Nephron progenitor cell (in vitro differentiated cells): ENCODE measurements at places on chromosomes 3 and 15.

DNA sequence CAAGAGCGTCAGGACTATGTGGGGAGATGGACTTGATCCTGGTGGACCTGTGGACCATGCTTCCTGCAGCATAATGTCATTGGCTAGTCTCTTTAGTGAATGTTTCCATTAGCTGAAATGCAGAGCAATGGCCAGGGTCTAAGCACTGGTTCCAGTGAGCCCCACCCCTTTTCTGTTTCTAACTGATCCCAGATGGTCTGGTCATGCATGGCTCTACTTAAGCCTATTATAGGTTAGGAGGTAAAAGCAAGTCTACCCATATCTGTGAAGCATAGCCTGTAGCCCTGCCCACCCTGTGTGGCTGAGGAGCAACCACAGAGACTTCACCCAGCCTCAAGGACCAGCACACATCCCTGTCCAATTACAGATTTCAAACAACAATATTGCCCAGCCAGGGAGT, 419.2 kb downstream of the ZNF385D start:
- H3K36me3 ChIP-seq, result no peaks in the 10 kb centered on the region
- peaks cover 5% of the 10 kb centered on the region for H3K4me1 ChIP-seq
- no peak for DNase-seq
- no peak overlapping the region for H3K27ac ChIP-seq

DNA sequence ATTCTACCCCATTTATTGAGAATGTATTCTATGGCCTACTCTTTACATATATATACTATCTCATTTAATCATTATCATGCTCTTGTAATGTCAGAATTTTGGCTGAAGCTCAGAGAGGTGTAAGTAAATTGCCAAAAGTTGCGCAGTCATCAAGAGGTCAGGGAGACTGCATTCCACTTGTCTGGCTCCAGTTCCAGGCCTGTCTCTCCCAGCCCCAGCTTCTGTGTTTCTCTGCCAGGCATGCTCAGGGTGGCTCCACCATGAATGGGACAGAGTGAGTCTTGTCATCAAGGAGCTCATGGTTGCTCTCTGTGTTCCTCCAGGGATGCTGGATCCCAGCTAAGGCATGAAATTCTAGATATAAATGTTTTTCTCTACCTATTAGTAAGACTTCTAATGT, 635.1 kb upstream of the MDFIC2 start:
- peaks cover 11% of the 10 kb centered on the region for H3K4me1 ChIP-seq
- H3K27ac ChIP-seq, result no peak overlapping the region
- H3K36me3 ChIP-seq, result no peaks in the 10 kb centered on the region
- peaks cover 13% of the 10 kb centered on the region for H3K27me3 ChIP-seq

GRCh38 chr3:100144255-100144866, 30.1 kb upstream of the FILIP1L start:
- H3K4me3 ChIP-seq, result no peak overlapping the region
- no peak for DNase-seq
- H3K36me3 ChIP-seq, result peaks cover 49% of the 10 kb centered on the region
- no peaks in the 10 kb centered on the region for H3K4me1 ChIP-seq

DNA sequence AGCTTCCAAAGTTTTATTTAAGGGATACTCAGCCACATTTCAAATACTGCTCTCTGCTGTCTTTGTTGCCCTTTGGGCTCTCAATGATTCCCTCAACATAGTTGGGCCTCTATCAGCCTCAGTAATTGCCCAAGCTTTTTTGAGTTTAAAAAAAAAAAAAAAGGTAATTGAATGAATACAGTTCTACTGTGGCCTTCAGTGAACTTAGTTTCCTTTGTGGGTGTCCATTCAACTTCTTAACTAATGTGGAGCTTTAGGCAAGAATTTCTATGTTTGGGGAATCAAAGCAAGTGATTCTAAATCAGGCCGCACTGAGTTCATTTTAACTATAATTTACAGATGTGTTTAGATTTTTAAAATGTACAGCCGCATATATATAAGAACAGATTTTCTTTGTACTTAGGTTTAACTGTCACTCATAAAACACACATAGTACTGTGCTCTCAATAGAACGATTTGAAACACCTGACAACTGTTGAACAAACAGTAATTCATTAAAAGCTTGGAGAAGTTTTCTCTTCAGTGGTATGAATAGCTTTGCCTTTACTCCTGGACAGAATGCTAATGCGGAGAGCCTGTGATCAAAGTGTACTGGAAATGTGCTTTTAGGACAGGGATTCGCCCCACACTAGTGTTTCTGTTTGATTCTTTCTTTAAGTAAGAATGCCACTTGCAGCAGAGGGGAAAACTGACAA, 844.9 kb upstream of the SEMA6D start:
- H3K27me3 ChIP-seq, result peaks cover 4% of the 10 kb centered on the region
- no peak overlapping the region for H3K27ac ChIP-seq
- no peaks in the 10 kb centered on the region for H3K36me3 ChIP-seq
- H3K4me3 ChIP-seq, result no peak overlapping the region

DNA sequence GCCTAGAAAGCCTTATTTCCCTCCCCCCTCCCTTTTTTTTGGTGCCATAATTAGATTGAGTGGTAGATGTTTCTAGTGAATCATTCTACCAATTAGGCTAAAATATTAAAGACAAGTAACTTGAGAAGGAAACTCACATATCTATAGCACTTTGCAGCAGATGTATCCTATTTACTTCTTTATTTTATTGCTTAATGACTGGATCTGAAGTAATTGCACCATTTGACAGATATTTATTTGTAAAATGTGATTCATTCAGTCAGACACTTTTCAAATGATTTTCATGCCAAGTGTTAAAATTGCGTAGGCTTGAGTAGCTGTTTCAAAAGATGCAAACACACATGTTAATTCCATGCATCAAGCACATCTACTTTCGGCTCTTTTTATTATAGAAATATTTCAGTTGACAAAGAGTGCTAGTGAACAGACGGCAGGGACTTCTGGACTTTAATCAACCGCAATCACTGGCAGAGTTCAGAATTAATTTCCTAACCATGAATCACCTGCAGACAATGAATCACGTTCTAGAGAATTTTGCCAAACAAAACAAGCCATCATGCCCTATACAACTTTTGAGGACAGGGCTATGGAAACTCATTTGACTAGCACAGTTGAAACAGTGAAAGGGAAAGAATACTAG, 636.8 kb downstream of the MECOM start:
- no peak overlapping the region for H3K4me3 ChIP-seq
- H3K27ac ChIP-seq, result no peak overlapping the region
- no peaks in the 10 kb centered on the region for H3K27me3 ChIP-seq
- H3K36me3 ChIP-seq, result no peaks in the 10 kb centered on the region
- no peaks in the 10 kb centered on the region for H3K4me1 ChIP-seq

- no peaks in the 10 kb centered on the region for H3K36me3 ChIP-seq
- H3K27me3 ChIP-seq, result peaks cover 6% of the 10 kb centered on the region
- no peak overlapping the region for H3K4me3 ChIP-seq
- no peak overlapping the region for H3K27ac ChIP-seq
Measured at GRCh38 chr15:64004587-64004986, 41.7 kb downstream of the DAPK2 start.

DNA sequence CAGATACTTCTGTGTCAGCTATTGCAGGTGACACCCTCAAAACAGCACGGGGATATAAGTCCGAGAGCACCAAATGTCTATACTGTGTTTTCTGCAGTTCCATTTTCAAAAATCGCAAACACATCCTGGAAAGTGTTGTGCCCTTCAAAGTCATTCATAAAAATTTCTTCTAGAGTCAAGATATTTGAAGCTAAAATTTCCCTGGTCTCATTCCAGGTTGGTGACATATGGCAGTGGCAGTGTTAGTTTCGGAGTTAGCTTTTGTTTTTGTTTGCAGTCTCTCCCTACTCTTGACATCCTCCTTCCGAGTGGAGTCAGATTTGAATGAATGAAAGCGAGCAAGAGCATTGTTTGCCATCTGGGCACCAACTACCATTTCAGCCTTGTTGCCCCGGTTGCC, 3.2 kb upstream of the FSIP1 start:
- no peak overlapping the region for H3K27ac ChIP-seq
- DNase-seq, result no peak
- no peaks in the 10 kb centered on the region for H3K27me3 ChIP-seq
- no peak overlapping the region for H3K4me3 ChIP-seq
- H3K4me1 ChIP-seq, result peaks cover 63% of the 10 kb centered on the region

DNA sequence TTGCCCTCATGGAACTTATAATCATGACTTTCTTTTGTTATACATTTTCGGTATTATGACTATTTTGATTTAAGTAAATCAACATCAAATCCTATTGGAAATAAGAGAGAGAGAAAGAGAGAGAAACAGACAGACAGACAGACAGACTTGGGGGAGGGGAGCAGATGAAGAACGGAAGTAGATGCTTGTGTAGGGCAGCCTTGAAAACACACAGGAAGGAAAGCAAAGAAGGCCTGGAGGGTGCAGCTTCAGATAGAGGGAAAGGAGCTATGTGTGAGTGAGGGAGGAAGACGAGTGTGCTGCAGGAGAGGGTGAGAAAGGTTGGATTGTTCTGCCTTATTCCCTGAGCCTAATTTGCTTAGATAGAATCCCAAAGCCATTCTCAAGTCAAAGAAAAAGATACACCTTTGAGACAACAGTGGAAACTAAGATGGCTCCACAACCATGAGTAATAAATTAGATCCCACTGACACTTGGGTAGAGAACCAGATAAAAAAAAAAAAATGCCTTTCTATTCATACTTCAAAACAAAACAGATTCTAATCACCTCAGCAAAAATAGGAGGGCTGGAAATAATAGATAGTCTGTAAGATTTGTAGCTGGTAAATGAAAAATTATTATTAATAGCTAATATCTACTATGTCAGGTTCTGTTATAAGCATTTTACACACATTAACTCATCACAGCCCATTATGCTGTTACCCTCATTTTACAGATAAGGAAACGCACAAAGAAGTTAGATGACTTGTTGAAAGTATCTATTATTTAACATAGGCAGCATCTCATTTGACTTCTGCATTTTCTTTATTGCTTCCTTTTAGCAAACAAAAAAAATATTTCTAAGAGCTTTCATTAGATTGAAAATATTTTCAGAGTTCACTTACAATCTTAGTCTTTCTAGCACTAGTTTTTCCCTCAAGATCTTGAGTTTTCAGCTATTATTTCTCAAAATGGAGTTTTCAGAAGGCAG, 214.1 kb downstream of the TNIK start:
- no peak overlapping the region for H3K27ac ChIP-seq
- H3K27me3 ChIP-seq, result no peaks in the 10 kb centered on the region
- peaks cover 4% of the 10 kb centered on the region for H3K36me3 ChIP-seq
- no peak overlapping the region for H3K4me3 ChIP-seq
- DNase-seq, result no peak

GRCh38 chr15:90884719-90885431, 571 bp downstream of the FES start:
- H3K4me1 ChIP-seq, result peaks cover 40% of the 10 kb centered on the region
- H3K27ac ChIP-seq, result no peak overlapping the region
- no peak for DNase-seq
- H3K27me3 ChIP-seq, result no peaks in the 10 kb centered on the region
- peak overlapping the region; percentile 58 for H3K4me3 ChIP-seq

- peak within 1 kb of the TSS; percentile 77 for H3K4me3 ChIP-seq
- peaks cover 54% of the 10 kb centered on the region for H3K4me1 ChIP-seq
- peak; percentile 74 for DNase-seq
- peaks cover 81% of the 10 kb centered on the region for H3K27me3 ChIP-seq
- H3K36me3 ChIP-seq, result no peaks in the 10 kb centered on the region
Measured at GRCh38 chr3:129001101-129001805, at the start of gene EFCC1. EFCC1 (plus strand) TSS chr3:129001304; CDS start chr3:129001629, 325 bp downstream.

- H3K4me3 ChIP-seq, result no peak overlapping the region
- no peaks in the 10 kb centered on the region for H3K36me3 ChIP-seq
- H3K4me1 ChIP-seq, result no peaks in the 10 kb centered on the region
- H3K27me3 ChIP-seq, result no peaks in the 10 kb centered on the region
Measured at GRCh38 chr3:83011481-83011880, 1250.0 kb upstream of the GBE1 start.

DNA sequence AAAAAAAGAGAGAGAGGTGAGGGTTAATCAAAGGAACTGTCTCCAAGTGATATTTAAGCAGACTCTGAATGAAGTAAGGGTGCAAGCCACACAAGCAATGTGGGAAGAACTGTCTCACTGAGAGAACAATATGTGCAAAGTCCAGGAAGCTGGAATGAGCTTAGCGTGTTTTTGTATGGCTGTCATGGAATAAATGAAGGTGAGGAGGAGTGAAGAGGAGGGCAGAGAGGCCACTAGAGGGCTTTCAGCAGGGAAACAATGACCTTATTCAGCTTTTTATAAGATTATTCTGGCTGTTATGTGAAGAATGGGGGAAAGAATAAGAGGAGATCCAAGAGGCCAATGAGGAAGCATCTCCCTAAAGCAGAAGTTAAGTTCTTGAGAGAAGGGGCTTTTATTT, 86.9 kb upstream of the COL8A1 start:
- H3K36me3 ChIP-seq, result no peaks in the 10 kb centered on the region
- no peak for DNase-seq
- H3K27me3 ChIP-seq, result peaks cover 7% of the 10 kb centered on the region

- peak overlapping the region; percentile 97 for H3K27ac ChIP-seq
- peaks cover 6% of the 10 kb centered on the region for H3K36me3 ChIP-seq
- no peak for DNase-seq
- peaks cover 62% of the 10 kb centered on the region for H3K4me1 ChIP-seq
- peaks cover 6% of the 10 kb centered on the region for H3K27me3 ChIP-seq
Measured at GRCh38 chr3:52091586-52092270, 35.4 kb upstream of the DUSP7 start.

DNA sequence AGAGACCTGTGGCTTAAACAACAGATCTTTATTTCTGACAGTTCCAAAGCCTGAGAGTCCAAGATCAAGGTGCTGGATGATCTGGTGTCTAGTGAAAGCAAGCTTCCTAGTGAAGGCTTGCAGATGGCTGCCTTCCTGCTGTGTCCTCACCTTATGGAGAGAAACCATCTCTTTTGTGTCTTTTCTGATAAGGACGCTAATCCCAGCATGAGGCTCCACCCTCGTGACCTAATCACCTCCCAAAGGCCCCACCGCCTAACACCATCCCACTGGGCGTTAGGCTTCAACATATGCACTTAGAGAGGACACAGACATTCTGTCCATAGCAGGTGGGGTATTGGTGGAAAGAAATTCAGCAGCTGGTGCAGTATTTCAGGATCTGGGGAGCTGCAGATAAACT, 19.8 kb upstream of the LYSMD4 start:
- H3K4me3 ChIP-seq, result no peak overlapping the region
- H3K27me3 ChIP-seq, result peaks cover 15% of the 10 kb centered on the region
- no peak overlapping the region for H3K27ac ChIP-seq
- DNase-seq, result no peak
- no peaks in the 10 kb centered on the region for H3K36me3 ChIP-seq

GRCh38 chr15:84910928-84911623, 26.6 kb downstream of the SLC28A1 start:
- H3K36me3 ChIP-seq, result no peaks in the 10 kb centered on the region
- peaks cover 5% of the 10 kb centered on the region for H3K27me3 ChIP-seq
- peaks cover 43% of the 10 kb centered on the region for H3K4me1 ChIP-seq
- no peak overlapping the region for H3K27ac ChIP-seq
